ENCODE measurements at places on chromosomes 7 and 10.

- DNase-seq: no peak
Observed at GRCh38 chr10:114576132-114576487, 82.0 kb downstream of the ABLIM1 start.

DNA sequence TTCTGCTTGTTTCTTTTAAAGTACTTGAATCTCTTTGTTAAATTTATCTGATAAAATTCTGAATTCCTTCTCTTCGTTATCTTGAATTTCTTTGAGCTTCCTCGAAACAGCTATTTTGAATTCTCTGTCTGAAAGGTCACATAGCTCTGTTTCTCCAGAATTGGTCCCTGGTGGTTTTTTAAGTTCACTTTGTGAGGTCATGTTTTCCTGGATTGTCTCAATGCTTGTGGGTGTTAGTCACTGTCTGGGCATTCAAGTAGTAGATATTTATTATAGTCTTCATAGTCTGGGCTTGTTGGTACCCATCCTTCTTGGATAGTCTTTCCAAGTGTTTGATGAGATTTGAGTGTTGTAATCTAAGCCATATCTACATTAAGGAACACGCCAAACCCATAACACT lies 1060.6 kb downstream of the LRMDA start:
- no peak for DNase-seq

- no peak for DNase-seq
Observed at GRCh38 chr10:5311617-5312016, 53.1 kb upstream of the UCN3 start.

- DNase-seq: no peak
Observed at GRCh38 chr7:41244246-41244645, 458.6 kb downstream of the INHBA start.

GRCh38 chr10:23433701-23434100 lies 5.2 kb upstream of the OTUD1 start:
- DNase-seq: no peak

GRCh38 chr10:45553613-45554012 lies 119.0 kb downstream of the ZFAND4 start:
- no peak for DNase-seq

GRCh38 chr7:28908775-28909174 lies 49.4 kb downstream of the TRIL start:
- DNase-seq: no peak

GRCh38 chr7:143495851-143496250 lies 18.2 kb downstream of the TAS2R41 start:
- DNase-seq: no peak

GRCh38 chr10:58954178-58954577 lies 222.3 kb upstream of the PHYHIPL start:
- DNase-seq: no peak

Data from hematopoietic multipotent progenitor cell treated with erythropoietin and hydrocortisone succinate and interleukin-3 and kit ligand, for 6 days (in vitro differentiated cells).